ENCODE measurements at places on chromosomes 13 and 19. TPM values are rescaled to one million over a fixed set of nuclear protein-coding genes. Genes with fewer than 3 reads are reported as not detected.

The KLK5 gene
- 21.0 TPM for total RNA-seq

The SCAMP4 gene
- total RNA-seq, result 17.5 TPM

The MCF2L gene
- 23.9 TPM for total RNA-seq

- DNase-seq, result no peak
Observed at GRCh38 chr19:3512562-3513228, 6.6 kb downstream of the FZR1 start.

- DNase-seq, result no peak
Observed at GRCh38 chr19:51719251-51719988, 4.4 kb downstream of the HAS1 start.

- DNase-seq, result no peak
Observed at GRCh38 chr13:21065686-21066085, 4.3 kb upstream of the LATS2 start.

- DNase-seq, result peak; percentile 57
Observed at GRCh38 chr13:97224544-97225300, 2.6 kb downstream of the MBNL2 start.

DNA sequence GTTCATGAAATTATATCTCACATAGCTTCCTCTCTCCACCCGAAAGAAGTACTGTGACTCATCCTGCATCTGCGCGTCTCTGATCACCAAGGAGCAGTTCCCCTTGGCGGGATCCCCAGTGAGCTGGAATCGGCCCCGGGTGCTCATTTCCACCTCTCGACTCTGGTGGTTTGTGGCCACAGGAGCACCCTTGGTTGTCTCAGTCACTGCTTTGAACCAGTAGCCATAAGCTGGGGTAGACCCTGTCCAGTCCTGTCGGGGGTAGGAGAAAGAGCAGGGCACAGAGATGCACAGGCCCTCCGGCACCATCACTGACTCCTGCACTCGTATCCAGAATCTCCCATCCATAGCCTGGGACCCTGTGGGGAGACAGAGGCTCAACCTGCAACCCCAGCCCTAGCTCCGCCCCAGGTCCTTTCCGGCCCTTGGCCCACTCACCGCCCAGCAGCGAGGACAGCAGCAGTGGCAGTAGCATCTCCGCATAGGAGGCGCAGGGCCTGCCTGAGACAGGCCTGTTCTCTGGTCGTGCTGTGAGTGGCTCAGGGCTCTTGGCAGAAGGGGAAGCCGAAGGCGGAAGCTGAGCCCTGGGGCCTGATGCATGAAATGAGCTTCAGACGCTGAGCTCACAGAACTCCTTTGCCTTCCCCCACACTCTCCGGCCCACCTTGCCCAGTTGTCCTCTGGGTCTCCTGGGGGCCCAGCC is at the start of gene SIGLEC10:
TSS of gene SIGLEC10 (minus strand) at position 536 of the 703 bp plus-strand sequence. CDS start at position 475, 61 bp downstream.
- no peak for DNase-seq

DNA sequence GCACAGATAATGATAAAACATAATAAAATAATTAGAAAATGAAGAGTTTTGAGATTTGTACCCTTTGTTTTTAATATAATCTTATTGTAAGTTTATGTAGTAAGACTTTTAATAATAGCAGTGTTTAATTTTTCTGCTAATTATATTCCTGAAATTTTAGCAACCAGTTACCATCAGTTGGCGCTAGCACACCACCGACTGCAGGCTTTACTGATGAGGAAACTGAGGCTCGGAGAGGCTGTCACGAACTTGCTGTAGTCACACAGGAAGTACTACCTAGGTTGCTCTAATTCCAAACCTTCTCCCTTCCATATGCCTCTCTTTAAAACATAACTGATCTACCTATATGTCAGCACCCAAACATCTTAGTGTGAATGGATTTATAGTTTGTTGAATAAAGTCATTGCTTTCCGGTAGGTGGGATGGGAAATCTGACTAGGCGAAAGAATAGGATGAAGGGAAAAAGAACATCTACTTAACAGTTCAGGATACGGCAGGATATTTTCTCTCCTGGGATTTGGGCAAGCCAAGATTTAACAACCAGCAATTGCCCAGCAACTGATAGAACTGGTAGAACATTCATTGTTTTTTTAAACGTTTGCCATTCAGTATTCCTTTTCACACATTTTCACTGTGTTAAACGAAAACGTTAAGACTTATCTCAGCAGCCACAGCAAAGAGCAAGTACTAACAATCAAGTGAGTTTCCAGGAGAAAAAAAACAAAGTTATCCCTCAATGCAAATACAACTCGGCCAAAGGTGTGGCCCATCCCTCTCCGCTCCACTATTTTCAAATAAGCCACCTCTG is 822 bp upstream of the RFXAP start:
- DNase-seq, result no peak

DNA sequence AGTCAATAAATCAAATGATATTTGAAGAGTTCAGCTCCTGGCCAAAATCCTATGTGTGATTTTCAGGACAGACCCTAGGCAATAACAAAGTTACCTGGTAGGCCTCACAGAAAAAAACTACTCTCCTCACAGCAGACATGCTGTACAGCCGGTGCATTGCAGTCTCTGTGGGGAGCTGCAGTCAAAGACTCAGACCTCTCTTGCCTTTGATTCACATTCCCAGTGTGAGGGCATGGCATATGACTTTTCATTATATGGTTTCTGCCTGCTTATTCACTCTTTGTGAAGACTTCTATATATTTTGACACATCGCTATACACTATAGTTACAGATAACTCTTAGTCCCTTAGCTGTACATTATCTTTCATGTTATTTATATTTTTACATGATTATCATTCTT is 2684.3 kb upstream of the PCDH20 start:
- no peak for DNase-seq

- no peak for DNase-seq
Observed at GRCh38 chr19:15113245-15114152, 6.3 kb downstream of the SYDE1 start.

- no peak for DNase-seq
Observed at GRCh38 chr13:72970956-72971355, 87.8 kb upstream of the KLF5 start.

DNA sequence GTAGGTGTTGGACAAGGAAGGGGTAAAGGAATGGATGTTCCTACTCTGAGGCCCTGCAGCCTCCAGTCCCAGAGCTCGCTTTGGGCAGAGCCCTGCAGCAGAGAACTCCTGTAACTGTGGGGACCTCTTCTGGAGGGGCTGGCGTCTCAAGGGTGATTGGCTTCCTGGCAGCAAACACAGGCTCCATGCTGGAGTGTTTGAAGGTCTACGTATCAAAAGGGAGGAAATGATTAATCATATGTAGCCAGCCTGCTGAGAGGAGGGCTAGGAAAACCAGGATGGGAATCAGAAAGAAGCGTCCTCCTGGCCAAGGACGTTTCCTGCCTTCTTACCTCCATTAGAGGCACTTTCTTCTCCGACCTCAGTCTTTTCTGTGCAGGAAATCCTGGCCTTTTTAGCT is 208.5 kb downstream of the TSHZ3 start:
- DNase-seq, result no peak
